Fibroblast of skin of right biceps (primary cell): ENCODE measurements at places on chromosomes 5 and 9.
A peak's percentile ranks its signal among the peaks of the same experiment; 100 is the strongest.

GRCh38 chr5:105158526-105158925, 1595.9 kb upstream of the NUDT12 start:
- DNase-seq: no peak

GRCh38 chr9:80878556-80878955, 810.8 kb downstream of the TLE1 start:
- DNase-seq: peak; percentile 9

GRCh38 chr5:177306674-177307543, 3.3 kb downstream of the PRELID1 start:
- no peak for DNase-seq

DNA sequence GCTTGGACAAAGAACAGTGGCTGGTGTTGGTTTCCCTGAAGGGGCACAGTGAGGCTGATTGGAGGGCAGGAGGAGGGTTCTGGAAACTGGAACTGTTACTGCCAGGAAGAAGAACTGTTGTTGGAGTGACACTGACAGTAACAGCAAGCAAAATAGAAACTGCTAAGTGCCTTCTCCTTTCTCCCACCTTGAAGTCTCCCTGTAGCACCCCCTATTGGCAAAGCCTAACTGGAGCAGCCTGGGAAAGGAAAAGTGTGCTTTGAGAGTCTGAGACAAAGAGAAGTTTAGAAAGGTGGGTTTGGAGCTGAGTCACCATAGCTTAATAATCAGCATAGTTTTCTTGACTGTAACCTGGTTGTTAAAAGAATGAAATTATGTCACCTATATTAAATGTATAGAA, 2.5 kb upstream of the TMEM174 start:
- DNase-seq: peak; percentile 22

GRCh38 chr9:12798066-12798770, 23.4 kb downstream of the LURAP1L start:
- DNase-seq: no peak

DNA sequence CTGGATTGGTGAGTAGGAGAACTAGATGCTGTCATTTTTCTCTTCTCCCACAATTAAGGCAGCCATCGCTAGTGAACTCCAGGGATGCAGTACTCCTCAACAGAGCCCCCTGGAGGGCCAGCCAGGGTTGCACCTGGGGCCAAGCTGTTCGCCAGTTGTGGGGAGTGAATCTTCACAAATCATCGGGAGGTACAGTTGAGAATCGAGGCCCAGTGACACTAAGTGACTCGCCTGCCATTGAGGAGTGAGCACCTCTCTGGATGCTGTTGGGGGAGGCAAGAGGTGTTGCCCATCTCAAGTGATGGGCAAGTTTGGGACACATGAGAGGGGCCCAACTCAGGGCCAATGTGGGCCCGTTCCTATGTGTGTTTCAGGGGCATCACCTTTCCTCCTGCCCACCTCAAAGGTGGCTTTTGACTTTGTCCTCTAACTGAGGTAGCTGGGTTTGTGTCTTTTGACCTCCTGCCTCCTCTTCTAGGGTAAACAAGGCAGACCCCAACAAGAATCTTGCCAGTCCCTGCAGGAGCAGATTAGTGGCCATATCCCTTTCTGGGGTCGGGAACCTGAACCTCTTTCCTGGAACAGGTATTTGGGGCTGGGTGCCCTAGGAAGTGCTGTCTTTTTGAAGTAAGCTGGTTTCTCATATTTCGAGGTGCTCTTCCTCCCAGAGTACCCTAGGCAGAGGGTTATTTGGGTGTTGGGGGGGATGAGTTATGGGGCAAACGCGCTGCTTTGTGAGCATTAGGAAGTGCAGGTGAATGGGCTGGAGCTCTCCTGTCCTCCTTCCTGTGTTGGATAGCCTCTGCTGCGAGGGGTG, 181.2 kb downstream of the MACROH2A1 start:
- no peak for DNase-seq

DNA sequence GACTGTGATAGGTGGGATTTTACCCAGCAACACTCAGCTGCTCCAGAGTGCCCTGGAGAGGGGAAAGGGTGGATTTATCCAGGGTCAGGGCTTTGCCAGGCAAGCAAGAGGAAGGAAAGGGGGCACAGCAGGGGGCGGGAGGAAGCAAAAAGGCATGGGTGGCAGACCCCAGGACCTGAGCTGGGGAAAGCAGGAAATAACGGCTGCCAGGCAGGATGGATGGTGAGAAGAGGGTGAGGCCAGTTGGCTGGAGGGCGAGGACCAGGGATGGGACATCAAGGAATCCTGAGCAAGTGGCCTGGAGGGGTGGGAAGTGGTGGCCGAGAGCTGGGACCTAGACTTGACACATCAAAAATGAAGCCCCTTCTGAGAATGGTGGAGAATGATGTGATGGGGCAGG, 64.2 kb downstream of the DUSP1 start:
- no peak for DNase-seq

- DNase-seq: peak; percentile 76
Observed at GRCh38 chr9:38437193-38437823, 13.1 kb upstream of the IGFBPL1 start.

- peak; percentile 28 for DNase-seq
Observed at GRCh38 chr5:97006454-97007060, 70.7 kb downstream of the LNPEP start.

GRCh38 chr9:7788772-7789171, 10.8 kb downstream of the DMAC1 start:
- no peak for DNase-seq

- DNase-seq: no peak
Observed at GRCh38 chr5:155252025-155252424, 238.5 kb downstream of the KIF4B start.

DNA sequence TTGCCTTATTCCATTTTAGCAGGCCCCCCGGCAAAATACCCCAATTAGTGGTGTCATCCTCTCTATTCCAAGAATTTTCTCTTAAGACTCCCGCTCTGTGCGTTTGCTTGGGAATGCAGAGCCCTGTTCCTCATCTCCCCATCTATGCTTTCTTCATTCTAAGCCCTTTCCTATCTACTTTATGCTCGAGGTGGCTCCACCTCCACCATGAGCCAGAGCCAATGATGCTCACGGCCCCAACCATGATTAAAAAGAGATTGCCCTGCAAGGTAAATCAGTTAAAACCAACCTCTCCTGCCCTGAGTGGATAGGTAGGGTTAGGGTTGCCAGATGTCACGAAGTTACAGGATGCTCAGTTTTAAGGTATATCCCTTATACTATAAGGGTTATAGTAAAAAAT, 677 bp upstream of the TXNDC15 start:
- DNase-seq: no peak
